NCI-H1417 (cell line): ENCODE measurements at places on chromosomes 4 and X.

- DNase-seq, result no peak
These were observed 7.7 kb downstream of the IRF2 start for GRCh38 chr4:184466634-184467033.

GRCh38 chr4:43456383-43456782 lies 563.9 kb downstream of the GRXCR1 start:
- DNase-seq, result no peak

GRCh38 chr4:157806184-157806583 lies 366.6 kb downstream of the GASK1B start:
- no peak for DNase-seq

GRCh38 chr4:168501407-168501806 lies 4.6 kb downstream of the PALLD start:
- DNase-seq, result no peak
